ENCODE measurements at places on chromosomes 6 and 20.

GRCh38 chr20:60589623-60590022 lies 631.4 kb downstream of the CDH26 start:
- no peak for DNase-seq

- no peak for DNase-seq
Measured at GRCh38 chr6:169530752-169531123, 171.1 kb downstream of the WDR27 start.

- DNase-seq: peak; percentile 38
Measured at GRCh38 chr6:146709036-146709622, 110.4 kb downstream of the ADGB start.

DNA sequence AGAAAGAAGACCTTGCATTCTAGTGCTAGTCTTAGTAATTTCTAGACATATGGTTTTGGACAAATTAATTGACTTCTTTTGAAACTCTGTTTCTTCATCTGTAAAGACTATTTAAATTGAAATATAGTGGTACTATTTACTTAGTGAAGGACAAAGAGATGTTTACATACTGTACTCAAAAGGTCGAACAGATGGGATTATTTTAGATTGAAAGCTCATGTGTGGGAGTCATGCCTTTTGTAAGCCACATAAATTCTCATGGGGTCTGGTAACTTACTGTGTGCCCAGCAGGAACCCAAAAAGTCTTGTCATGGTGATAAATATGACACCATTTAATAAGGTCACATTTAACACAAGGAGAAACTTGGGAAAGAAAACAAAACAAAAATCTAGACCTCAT lies 368.2 kb upstream of the CITED2 start:
- no peak for DNase-seq

GRCh38 chr20:1804554-1804956 lies 90.7 kb upstream of the SIRPA start:
- no peak for DNase-seq

DNA sequence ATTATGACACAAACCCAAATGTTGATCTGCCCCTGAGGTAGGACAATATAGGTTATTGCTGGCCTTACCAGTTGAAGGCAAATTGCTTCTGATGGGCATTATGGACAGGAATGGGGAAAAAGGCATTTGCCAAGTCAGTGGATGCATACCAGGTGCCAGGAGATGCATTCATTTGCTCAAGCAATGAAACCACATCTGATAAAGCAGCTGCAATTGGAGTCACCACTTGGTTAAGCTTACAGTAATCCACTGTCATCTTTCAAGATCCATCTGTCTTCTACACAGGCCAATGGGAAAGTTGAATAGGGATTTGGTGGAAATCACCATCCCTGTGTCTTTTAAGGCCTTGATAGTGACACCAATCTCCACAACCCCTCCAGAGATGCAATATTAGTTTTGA lies 648.6 kb downstream of the COL12A1 start:
- DNase-seq: no peak

DNA sequence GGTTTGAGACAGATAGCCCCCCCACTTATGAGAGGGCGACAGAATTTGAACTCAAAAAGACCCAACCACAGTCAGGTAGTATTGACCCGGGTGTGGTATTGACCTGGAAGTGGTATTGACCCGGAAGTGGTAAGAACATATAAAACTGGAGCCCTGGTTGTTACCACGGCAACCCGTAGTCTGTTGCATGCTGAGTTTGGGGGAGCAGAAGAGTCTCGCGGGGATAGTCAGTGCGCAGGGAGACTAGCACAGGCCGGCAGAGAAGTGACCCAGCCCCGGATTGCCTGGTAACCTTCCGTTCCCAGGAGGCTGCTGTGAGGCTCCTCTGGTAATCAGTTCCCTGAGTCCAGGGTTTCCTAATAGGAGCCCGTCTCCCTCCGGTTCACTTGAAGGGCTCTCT lies 96.2 kb downstream of the SNX5 start:
- DNase-seq: no peak

GRCh38 chr20:25553819-25554296 lies 31.5 kb downstream of the NINL start:
- DNase-seq: no peak

GRCh38 chr6:75350808-75351207 lies 66.2 kb upstream of the TMEM30A start:
- no peak for DNase-seq

- DNase-seq: no peak
Measured at GRCh38 chr20:32823078-32823477, 3.3 kb downstream of the MAPRE1 start.

- DNase-seq: no peak
Measured at GRCh38 chr20:2741463-2741862, 48.9 kb downstream of the EBF4 start.

- no peak for DNase-seq
Measured at GRCh38 chr6:55643861-55644260, 64.9 kb upstream of the HMGCLL1 start.

- no peak for DNase-seq
Measured at GRCh38 chr6:113662688-113663333, 194.3 kb upstream of the MARCKS start.

DNA sequence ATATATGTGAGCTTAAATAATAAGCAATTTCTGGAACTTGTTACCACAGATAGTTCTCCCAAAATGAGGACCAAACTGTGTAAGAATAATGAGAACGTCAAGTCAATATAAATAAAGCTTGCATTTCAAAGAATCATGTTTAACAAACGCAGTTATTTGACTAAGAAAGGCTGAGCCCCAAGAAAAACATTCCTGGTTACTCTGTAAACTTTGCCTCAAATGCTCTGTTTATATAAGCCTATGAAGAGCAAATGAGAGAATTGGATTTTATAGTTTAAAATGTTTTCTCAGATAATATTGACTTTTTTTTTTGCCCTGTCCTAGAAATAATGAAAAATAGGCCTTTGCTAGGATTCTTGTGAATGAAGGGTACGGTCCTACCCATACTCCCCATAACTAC lies 81.3 kb downstream of the C6orf52 start:
- DNase-seq: no peak

GRCh38 chr6:113147544-113147943 lies 709.6 kb upstream of the MARCKS start:
- no peak for DNase-seq

- no peak for DNase-seq
Measured at GRCh38 chr20:39103732-39104131, 141.6 kb downstream of the DHX35 start.

- no peak for DNase-seq
Measured at GRCh38 chr6:44202332-44202971, 14.3 kb upstream of the MYMX start.

GRCh38 chr6:70669133-70669532 lies 1.4 kb downstream of the SMAP1 start:
- no peak for DNase-seq

GRCh38 chr6:31669676-31670075 lies at the start of gene LY6G5B:
LY6G5B (plus strand) TSS chr6:31669976; CDS start chr6:31670951, 975 bp downstream.
- no peak for DNase-seq

GRCh38 chr20:31720486-31721407 lies 1.9 kb downstream of the BCL2L1 start:
- DNase-seq: no peak

- DNase-seq: no peak
Measured at GRCh38 chr20:10625641-10626040, 48.2 kb downstream of the JAG1 start.

DNA sequence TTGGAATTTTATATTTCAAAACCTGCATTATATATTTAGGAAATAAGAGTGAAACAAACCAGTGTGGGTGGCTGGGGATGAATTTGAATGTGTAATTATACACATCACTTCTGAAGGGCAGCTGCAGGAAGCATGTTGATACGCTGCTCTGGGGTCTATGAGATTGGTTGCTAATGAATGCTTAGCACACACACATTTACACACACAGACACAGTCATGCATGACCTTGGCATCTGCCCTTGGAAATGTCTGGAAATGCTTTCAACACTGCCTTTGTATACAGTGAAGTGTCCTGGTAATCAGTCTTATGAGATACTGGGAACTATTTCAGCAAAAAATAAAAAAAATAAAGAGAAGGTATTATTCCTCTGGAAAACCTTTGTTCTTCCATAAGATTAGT lies 83.4 kb downstream of the ELOVL4 start:
- DNase-seq: peak; percentile 39

DNA sequence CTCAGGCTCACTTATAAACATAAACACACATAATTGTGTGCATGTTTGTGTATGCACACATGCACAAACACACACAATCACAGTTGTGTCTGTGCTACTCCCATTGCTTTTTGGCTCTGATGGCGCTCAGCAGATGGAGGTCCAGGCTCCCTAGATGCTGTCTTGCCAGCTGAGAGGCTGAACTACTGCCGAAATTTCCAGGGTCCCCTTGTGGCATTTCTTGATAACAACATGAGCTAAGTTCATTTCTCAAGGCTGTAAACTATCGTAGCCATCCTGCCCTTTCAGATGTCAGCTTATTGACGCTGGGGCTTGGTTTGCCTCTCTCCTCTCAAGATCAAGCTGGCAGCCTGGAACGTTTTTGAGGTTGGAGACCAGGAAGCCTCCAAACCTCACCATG lies 313.9 kb upstream of the RNF24 start:
- no peak for DNase-seq

- no peak for DNase-seq
Measured at GRCh38 chr20:22821796-22822195, 213.3 kb upstream of the SSTR4 start.

GRCh38 chr6:11631008-11631407 lies 93.5 kb downstream of the TMEM170B start:
- no peak for DNase-seq

GRCh38 chr20:62201173-62202082 lies 18.6 kb downstream of the MTG2 start:
- DNase-seq: peak; percentile 77

DNA sequence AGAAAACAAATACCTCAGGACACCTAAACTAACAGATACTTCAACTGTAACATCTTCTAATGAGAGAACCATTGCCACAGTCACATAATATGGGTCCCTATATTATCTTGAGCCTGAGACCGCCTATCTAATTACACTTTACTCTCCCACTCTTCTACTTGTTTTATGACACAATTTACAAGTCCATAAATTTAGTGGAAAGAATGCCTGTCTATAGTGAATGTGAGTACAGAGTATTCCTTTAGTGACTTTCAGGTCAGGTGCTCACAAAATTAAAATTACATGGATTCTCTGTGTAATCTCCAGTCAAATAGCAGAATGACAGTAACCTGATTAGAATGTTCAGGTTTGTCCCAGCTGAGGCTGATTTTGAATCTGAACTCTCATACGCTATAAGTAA lies 624.1 kb downstream of the PKHD1 start:
- DNase-seq: no peak

GRCh38 chr6:26554697-26555504 lies 16.7 kb downstream of the HMGN4 start:
- DNase-seq: no peak

All from NCI-H187 (cell line).